ENCODE measurements at places on chromosomes 1 and 21.

GRCh38 chr1:50967416-50968157 lies 2.5 kb upstream of the CDKN2C start:
- no peak for DNase-seq

- DNase-seq, result no peak
Measured at GRCh38 chr1:221823561-221823960, 81.7 kb upstream of the DUSP10 start.

- DNase-seq, result no peak
Measured at GRCh38 chr1:228339766-228340685, 66.6 kb downstream of the TRIM11 start.

DNA sequence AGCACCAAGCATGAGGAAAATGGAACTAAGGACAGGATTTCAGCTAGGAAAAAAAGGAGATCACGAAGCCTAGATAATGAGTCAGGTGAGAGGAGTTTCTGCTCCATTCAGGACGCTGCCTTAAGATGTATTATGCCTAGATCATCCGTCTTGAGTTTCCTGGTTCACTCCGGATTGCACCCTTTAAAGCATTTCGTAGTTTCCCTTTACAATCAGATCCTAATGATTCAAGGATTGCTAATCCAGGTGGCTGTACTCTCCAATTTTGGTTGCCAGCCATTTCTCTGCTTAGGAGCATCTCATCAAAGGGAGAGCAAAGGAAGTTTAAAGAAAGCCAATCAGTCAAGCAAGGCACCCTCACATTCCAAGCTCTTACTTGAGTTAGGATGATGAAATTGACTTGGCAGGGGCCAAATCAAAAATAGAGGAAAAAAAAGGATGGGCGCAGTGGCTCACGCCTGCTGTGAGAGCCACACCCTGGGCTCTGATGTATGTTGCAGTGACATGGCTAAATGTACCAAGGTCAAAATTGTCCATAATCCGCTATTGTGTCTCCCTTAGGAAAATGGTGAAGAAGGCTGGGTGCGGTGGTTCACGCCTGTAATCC lies 156.9 kb upstream of the SOD1 start:
- DNase-seq, result no peak

DNA sequence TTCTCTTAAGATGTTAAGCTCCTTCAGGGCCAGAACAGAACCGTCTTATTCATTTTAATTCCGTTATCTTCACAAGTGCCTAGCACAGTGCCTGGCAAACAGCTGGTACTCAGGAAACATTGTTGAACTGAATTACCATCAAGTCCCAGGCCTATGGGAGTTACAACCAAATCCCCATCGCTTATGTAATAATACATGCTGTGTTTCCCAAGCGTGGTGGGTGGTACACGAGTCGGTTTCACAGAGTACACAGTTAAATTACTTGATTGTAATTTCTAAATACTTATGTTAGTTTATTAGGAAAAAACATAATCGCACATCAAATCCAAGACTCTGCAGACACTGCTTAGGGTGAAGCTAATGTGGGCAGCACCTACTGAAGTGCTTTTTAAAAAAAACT lies 1.0 kb downstream of the ANGEL2 start:
- no peak for DNase-seq

- DNase-seq, result no peak
Measured at GRCh38 chr21:16842696-16843035, 670.2 kb upstream of the CXADR start.

DNA sequence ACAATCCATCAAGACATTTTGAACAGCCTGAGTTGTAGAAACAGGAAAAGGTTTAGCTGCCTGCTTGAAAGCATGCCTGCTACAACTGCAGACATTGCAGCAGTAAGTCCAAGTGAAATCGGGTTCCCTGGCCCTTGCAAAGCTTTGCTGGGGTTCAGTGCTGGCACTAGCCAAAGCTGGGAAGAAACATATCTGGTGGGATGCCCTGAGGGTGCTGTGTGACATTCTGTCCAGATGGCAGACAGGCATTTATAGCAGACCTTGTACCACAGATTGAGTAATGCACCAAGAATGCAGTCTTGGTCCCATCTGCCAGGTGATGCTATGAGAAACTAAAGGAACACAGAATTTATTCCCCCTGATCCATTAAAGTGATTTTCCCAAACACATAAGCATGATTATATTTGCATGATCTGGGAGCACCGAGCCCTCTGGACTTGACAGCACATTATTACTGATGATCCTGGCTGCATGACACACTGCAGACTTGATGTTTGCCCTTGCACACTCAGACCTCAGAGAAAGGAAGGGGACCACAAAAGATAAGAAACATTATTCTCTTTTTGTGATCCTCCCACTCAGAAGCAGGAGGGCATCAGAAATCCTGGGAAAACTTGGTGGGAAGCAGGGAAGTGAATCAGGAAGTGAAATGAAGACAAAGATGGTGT lies 223.7 kb upstream of the FAM78B start:
- DNase-seq, result no peak

GRCh38 chr1:145908653-145909052 lies 1.2 kb downstream of the ITGA10 start:
- no peak for DNase-seq

DNA sequence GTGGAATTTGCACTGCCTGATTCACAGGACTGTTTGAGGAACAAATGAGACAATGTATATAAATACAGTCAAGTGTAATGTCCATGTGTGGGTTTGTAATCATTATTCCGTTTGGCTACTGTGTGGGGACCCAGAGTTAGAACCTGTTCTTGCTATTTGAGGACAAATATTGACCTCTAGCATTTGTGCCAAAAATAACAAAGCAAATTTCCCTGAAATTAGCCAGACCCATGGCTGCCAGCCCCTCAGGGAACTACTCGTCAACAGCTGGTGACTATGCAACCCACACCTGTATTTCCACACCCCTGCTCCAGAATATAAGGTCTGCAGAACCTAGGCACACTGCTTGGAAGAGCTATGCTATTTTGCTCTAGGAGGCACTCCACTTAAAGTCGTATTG lies 70.7 kb downstream of the KCNJ6 start:
- no peak for DNase-seq

DNA sequence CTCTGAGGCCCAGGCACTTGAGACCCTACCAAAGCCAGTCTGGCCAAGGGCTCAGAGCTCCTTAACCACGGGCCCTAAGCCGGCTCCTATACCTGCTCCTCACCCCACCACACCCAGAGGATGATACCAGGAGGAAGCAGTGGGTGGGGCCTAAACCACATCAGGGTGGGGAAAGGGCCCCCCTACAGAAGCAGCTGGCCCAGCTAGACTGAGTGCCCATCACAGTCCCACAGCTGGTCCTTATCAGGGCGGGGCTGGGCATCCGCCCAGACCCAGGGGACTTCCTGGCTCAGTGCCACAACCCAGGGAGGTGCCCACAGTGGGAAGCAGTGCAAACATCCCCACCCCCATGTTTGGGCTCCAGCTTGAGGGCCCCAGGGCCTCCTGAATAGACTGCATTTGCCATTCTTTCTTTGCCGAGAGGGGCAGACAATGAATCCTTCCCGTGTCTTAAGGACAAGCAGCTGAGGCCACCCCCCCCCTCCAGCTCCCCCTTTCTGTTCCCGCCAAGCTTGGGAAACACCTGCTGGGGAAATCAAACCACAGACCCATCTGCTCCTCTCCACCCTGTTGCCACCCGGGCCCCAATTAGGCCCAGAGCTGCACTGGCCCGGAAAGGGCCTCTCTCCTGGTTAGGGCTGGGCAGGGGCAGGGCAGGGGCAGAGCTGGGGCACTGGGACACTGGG lies 6.2 kb downstream of the E2F2 start:
- DNase-seq, result no peak

DNA sequence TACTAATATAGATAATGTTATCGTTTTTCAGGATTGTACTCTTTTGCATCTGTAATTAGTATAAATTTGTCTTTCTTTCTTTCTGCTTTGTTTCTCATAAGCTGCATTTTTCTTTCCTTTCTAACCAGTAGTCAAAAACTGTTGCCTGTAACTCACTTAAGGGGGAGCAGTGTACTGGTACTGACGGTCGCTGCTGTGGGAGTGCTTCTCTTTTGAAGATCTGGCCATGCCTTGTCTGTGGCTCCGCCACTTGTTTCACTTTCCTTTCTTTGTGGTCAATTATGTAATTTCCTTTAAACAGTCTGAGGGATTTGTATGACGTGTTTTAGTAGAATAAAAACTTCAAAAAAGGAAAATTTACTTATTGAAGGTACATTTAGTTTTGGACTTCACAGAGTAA lies 37.0 kb downstream of the MIA3 start:
- peak; percentile 66 for DNase-seq

- no peak for DNase-seq
Measured at GRCh38 chr1:53291574-53291973, 36.3 kb downstream of the LRP8 start.

DNA sequence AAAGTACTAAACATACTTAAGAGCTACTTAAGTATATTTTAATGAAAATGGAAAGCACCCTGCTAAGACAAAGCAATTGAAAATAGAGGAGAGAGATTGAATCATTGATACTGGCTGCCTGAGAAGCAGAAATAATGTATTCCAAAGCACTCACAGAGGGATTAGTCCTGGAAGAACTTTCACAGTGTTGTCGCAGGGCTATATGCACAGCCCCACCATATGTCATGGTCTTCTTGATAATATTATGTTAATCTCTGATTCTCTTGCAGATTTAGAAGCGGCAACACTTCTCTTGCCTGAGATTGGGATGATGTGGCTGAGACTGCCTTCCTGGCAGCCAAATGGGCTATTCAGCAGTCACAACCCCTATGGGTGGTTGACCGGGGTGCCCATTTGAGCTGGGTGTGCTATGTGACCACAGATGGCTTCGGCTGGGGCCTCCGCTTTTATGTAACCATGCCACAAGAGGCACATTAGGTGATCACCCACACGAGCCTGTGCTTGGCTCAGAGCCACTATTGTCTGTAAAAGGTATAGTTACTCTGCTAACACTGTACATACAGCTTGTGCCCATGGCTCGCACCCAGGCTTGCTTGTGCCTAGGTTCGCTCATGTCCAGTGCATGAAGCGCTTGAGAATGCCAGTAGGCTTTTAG lies 152.2 kb upstream of the SGIP1 start:
- no peak for DNase-seq

- no peak for DNase-seq
Measured at GRCh38 chr1:85115933-85116332, 67.6 kb upstream of the MCOLN3 start.

GRCh38 chr1:101376121-101377083 lies 139.6 kb downstream of the S1PR1 start:
- no peak for DNase-seq

DNA sequence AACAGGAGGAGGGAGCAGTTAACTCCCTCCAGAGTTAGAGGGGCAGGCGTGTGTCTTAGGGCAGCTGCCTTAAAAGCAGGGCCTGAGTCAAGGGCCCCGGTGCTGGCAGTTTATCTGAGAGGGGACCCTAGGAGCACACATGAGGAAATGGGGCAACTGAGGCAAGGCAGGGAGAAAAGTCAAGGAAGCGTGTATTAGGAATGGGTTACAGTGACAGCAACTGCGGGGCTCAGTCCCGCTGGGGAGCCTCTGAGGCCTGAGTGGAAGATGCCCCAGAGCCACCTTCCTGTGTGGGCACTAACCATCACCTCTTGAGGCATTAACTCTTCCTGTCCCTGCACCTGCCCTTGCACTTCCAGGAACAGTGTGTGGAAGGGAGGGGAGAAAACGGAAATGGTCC lies 276.3 kb downstream of the MATN1 start:
- no peak for DNase-seq

GRCh38 chr1:116299248-116299647 lies 73.8 kb upstream of the ATP1A1 start:
- DNase-seq, result no peak

GRCh38 chr1:118185084-118185832 lies at the start of gene SPAG17:
TSS of gene SPAG17 (minus strand) at chr1:118185228. CDS start at chr1:118185157, 71 bp downstream.
- no peak for DNase-seq

DNA sequence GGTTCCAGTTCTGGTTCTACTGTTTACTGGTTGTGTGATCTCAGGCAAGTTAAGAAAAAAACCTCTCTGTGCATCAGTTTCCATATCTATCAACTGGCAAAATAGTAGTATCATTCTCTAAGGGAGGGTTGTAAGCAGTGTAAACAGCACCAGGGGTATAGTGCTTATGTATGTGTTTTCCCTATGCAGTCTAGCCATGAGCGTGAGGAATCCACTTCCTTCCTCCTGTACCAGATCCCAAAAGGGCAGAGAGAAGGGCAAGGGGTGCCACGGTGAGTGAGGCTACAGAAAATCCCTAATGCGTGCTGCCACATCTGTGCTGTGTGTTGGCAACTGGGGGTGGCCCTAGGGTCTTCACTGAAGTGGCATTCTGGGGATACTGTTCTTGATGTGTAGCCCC lies 18.4 kb upstream of the RNF19B start:
- DNase-seq, result no peak

- no peak for DNase-seq
Measured at GRCh38 chr1:208974717-208975116, 608.8 kb upstream of the CAMK1G start.

GRCh38 chr1:225440380-225441221 lies 12.8 kb upstream of the LBR start:
- DNase-seq, result no peak

DNA sequence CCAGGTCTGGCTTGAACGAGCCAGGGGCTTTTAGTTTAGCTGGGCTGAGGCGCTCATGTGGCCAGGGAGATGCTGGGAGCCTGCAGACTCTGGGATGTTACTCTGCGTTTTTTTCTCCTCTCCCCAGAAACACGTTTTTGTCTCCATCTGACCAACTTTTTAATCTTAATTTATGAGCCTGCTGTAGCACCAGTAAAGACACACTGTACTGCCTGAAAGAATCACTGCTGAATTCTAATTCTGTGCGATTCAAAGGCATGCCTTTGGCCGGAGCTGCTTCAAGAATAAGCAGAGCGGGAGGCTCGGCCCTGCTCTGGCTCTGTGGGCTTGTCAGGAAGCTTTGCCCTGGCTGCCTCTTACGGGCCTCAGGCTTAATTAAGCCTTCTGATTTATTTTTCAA lies 129.5 kb downstream of the CAMTA1 start:
- DNase-seq, result no peak

- no peak for DNase-seq
Measured at GRCh38 chr1:109864047-109864822, 46.4 kb upstream of the CSF1 start.

- no peak for DNase-seq
Measured at GRCh38 chr21:42151148-42151947, 67.6 kb upstream of the ABCG1 start.

- no peak for DNase-seq
Measured at GRCh38 chr1:1374589-1374928, 448 bp downstream of the AURKAIP1 start.

DNA sequence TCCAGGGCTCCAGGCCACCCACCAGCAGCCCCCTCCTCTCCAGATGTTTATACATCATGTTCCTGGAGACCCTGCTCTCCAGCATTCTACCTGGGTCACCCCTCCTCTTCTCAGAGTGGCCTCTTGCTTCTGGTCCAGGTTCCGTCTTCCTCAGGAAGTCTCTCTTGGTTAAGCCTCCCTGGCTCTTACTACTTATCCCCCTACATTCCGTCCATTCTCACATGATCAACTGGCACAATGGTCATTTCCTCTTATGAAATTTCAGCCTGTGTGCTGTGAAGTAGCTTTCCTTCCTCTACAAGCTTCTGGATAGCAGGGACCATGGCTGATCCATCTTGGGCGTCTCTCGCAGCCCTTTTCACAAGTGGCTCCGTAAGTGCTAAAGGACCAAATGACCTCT lies 33.9 kb upstream of the ATP2B4 start:
- no peak for DNase-seq

GRCh38 chr21:46428987-46429710 lies 29.5 kb upstream of the DIP2A start:
- no peak for DNase-seq

GRCh38 chr1:178161516-178161915 lies 67.6 kb downstream of the RASAL2 start:
- DNase-seq, result no peak

All from stimulated activated CD4-positive, alpha-beta T cell treated with anti-CD3 and anti-CD28 coated beads, Interleukin-2, amount 100 ng/mL, for 4 hours (primary cell).